HuH-7 (cell line): ENCODE measurements at places on chromosomes 11 and 22.

DNA sequence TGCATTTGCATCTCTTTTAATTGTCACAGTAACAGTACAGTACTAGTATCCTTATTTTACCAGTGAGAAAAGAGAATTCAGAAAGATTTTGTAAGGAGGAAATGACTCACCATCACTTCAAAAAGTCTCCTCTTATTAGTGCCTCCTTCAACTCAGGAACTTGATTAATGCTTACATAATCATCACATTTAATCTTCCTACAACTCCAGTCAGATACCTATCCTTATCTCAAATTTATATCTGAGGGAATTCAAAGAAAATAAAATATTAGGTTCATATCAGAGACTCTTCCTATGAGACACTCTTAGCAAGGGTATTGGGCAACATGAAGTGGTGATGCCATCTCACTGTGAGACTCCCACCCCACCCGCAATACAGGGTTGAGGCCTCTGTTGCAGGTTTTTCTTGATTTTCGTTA is 26.1 kb upstream of the CTSC start:
- no peak for DNase-seq

DNA sequence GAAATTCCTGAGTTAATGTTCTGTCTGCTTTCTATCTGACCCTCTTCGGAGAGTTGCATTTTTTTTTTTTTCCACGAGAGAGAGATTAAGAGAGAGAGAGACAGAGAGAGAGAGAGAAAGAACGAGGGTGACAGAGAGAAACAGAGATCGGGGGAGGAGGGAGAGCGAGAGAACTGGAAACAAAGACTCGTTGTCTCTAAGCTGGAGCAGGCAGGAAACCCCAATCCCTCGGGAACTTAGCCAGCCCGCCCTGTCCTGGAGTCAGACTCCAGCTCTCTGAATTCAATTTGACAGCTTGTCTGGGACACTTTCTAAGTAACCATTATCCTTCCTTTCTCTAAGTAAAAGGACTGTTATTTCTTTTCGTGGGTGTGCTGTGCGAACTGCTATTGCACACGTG is 76.9 kb downstream of the KCNJ1 start:
- DNase-seq, result no peak

- no peak for DNase-seq
These were observed 1676.0 kb upstream of the RAG2 start for GRCh38 chr11:38274031-38274430.

- DNase-seq, result no peak
These were observed 129.9 kb downstream of the NAV2 start for GRCh38 chr11:19842505-19842904.

- peak; percentile 35 for DNase-seq
These were observed 365.7 kb upstream of the CADM1 start for GRCh38 chr11:115869780-115870431.

GRCh38 chr11:48081151-48082010 is 101.0 kb downstream of the PTPRJ start:
- DNase-seq, result no peak

DNA sequence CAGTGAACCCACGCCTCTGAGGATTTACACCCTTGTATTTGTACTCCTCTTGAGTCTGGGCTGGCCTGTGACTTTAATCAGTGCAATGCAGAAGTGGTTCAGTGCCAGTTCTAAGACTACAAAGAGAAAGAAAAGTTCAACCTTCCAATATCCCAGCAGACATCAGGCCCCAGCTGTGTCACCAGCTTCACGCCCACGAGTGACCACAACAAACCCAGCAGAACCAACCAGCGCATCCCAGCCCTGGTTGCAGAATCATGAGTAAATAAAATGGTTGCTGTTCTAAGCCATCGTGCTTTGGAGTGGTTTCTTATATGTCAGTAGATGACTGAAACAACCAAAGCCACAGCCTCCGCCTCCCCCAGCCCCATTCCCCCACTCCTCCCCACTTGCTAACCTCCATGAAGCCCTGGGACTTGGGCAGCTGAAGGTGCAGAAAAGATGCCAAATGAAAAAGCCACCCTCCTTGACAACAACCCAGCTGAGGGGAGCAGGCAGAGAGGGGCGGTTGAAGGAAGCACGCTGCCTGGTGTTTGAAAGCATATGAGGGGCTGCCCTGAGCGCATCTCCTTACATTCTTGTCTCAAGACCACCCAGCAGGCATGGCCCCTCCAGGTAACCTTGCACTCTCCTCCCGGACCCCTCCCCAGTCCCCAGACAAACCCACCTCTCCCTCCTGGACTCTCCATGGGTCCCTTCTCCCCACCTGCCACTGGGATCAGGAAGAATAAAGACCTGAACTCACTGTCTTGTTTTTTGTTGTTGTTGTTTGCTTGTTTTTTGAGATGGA is 20.9 kb downstream of the TSKU start:
- no peak for DNase-seq

DNA sequence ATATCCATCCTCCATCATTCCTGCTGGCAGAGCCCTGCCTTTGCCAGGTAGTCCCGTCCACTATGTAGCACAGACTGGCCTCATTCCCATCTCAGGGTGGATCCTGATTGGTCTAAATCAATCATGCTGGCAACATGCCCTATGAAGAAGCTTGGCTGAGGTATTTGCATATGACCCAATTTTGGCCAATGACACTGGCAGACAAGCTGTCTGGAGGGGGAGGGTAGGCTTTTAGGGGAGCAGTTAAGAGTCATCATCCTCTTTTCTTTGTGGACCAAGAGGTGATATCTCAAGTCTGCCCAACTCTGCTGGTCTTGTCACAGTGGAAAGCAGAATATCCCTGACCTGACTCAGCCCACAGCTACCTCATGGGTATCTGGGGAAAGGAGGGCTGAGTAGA is 5.1 kb downstream of the CCDC89 start:
- DNase-seq, result no peak

GRCh38 chr11:123137431-123138224 is 57.4 kb downstream of the CLMP start:
- no peak for DNase-seq

DNA sequence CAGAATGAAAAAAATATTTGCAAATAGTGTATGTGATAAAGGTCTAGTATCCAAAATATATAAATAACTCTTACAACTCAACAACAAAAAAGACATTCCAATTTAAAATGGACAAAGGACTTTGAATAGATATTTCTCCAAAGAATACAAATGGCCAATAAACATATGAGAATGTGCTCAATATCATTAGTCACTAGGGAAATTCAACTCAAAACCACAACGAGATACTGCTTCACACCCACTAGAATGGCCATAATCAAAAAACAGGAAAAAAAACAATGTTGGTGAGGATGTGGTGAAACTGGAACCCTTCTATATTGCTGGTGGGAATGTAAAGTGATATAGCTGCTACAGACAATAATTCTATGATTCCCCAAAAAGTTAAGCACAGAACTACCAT is 38.6 kb upstream of the RPS13 start:
- DNase-seq, result no peak

DNA sequence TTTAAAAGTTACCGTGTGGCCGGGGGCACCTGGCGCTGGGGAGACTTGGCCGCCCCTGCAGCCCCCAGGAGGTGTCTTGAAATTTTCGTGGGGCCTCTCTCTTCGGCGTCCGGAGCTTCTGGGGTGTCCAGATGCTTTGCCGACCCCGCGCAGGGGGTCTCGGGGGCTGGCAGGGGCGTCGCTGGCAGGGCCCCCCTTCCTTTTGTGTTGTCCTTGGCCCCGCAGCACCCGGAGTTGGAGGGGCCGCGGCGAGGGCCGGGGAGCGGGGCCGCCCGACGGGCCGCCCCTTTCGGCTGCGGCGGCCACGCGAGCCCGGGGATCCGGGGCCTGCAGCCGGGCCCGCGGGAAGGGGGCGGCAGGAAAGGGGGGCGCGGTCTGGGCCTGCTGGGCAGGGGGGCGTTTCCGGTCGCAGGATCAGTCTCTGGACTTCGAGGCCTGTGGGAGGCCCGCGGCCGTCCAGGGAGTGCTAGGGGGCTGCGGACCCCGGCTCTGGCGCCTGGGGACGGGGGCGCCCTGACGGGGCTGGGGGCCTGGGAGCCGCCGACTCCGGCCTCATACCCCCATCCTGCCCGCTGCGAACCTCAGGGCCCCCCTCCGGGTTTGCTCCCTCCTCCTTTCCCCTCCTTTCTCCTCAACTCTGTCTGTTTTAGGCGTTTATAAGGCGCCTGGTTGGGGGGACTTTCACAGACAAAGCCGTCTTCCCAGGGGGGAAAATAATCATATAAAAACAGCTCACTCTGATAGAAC is 869 bp downstream of the ZC3H7B start:
- peak; percentile 30 for DNase-seq

GRCh38 chr11:59053387-59053786 is 32.7 kb upstream of the GLYATL1B start:
- DNase-seq, result no peak

- DNase-seq, result no peak
These were observed 80.2 kb downstream of the DSCAML1 start for GRCh38 chr11:117716521-117717440.

- no peak for DNase-seq
These were observed 332.2 kb downstream of the INSC start for GRCh38 chr11:15446929-15447328.

DNA sequence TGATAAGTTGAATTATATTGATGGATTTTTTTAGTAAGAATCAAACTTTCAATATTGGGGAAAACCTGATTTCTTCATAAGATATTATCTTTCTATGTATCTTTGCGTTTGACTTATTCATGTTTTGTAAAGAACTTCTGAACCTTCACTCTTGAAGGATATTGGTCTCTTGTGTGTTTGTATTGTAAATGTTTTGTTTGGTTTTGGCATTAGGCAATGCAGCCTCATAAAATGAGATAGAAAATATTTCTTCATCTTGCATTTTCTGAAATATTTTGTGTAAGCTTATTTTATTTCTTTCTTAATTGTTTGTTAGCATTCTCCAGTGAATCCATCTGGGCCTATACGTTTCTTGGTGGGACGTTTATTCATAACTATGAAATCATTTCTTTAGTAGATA is 271.9 kb downstream of the RAB38 start:
- no peak for DNase-seq

GRCh38 chr11:14588681-14589080 is 54.9 kb upstream of the PDE3B start:
- no peak for DNase-seq

DNA sequence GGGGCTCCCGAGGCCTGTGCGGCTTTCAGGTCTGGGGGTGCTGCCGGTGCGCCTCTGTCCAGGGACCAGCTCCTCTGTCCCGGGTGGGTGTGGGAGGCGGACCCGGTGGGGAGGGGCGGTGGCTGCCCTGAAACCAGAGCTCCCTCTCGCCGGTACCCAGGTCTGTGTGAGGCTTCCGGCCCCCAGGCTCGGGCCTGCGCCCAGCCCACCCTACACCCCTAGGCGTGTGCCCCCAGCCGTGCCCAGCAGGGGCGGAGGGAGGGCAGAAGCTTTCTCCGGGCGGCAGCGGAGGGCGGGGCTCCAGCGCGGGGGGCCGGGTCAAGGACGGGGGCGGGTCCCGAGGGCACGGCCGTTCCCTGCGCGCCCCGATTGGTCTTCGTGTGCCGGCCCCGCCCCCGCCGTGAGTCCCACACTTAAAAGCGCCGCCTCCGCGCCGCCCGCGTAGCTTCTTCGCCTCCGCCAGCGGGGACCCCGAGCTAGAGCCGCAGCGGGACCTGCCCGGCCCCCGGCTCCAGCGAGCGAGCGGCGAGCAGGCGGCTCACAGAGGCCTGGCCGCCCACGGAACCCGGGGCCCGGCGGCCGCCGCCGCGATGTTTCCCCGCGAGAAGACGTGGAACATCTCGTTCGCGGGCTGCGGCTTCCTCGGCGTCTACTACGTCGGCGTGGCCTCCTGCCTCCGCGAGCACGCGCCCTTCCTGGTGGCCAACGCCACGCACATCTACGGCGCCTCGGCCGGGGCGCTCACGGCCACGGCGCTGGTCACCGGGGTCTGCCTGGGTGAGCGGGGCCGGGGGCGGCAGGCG is 616 bp downstream of the PNPLA2 start:
- DNase-seq, result peak; percentile 88

- no peak for DNase-seq
These were observed 68.5 kb downstream of the SCUBE1 start for GRCh38 chr22:43274595-43275240.

DNA sequence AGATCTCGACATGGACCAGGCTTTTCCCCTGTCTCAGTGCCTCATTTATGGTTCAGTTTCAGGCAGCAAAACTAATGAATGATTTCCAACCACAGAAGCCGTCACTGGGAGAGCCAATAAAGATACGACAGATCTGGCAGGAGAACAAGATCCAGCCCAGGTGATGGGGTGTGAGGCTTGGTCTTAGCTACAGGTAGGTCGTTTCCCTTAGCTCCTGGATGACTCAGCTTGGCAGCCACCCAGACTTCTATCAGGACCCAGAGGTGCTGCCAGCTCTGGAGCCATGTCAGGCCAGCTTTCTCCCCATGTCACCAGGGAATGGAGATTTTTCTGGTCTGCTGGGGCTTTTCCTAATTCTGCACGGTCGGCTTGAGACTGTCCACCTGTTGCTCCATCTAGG is 36.3 kb upstream of the APOBEC3A start:
- DNase-seq, result no peak

DNA sequence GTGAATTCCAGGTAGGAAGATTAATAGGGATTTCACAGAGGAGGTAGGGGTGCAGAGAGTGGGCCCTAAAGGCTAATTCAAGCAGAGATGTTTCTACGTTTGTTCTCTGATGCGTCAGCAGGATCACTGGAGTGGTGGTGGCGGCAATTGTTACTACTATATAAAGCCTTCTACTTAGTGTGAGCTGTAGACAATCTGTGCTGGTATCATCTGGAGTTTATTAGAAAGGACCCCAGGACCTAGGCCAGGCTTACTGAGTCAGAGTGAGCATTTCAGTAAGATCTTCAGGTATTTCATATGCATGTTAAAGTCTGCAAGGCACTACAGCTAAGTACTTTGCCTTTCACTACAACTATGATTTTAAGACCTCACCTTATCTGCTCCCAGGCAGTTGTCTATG is 59.5 kb downstream of the USP35 start:
- no peak for DNase-seq
